Hindlimb muscle (tissue), 1 donor: ENCODE measurements at places on chromosomes 4 and X.

DNA sequence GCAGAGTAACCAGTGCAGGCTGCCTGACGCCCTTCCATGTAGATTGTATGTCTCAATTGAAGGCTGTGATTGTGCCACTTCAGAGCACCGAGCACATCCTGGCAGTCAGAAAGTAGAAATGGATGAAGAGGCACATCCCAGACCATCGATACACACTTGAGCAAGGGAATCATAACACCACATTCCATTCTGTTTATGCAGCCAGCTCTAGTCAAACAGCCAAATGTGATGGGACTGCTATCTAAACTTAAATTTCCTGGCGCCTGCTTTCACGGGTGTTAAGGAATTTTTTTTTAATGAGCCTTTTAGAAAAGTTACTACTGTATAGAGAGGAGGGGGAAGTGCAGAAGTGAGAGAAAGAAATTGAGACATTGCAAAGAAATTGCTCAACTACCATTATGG, 84.4 kb downstream of the PPARGC1A start:
- no peak for DNase-seq

- no peak for DNase-seq
Observed at GRCh38 chrX:110204986-110205385, 112.9 kb downstream of the AMMECR1 start.

- DNase-seq, result no peak
Observed at GRCh38 chr4:38939165-38939564, 71.6 kb downstream of the FAM114A1 start.

GRCh38 chr4:117845270-117845669, 189.0 kb upstream of the NDST3 start:
- no peak for DNase-seq

DNA sequence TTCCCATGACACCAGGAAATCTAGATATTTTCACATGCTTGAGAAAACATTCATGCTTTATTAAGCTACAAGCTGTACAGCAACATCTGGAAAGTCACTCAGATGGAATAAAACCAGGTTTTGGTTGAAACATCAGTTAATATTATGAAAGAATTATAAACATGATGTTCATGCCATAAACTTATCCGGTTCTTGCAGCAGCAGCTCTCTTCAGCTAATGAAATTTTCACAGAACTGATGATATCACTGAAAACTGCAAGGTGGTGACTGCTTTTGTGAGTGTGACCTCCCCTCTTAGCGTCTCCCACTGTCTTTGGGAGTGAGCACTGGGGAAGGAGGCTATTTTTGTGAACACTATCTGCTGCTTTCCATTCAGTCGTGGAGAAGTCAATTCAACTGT, 56.9 kb downstream of the ARHGAP10 start:
- peak; percentile 78 for DNase-seq

DNA sequence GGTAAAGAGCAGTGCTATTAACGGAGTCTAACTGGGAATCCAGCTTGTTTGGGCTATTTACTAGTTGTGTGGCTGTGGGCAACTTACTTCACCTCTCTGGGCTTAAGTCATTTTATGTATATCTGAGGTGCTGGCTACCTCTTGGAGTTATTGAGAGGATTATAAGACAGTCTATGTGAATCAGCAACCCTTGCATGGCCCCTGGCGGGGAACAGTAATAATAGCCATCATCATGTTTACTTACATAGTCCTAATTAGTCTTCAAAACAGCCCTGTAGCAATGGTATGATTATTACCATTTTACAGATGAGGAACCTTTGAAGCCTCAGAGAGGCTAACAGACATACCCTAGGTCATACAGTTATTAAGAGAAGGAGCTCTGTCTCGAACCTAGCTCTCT, 1.5 kb downstream of the HPRT1 start:
- DNase-seq, result no peak

GRCh38 chr4:173794662-173795061, 264.6 kb upstream of the HAND2 start:
- DNase-seq, result no peak

DNA sequence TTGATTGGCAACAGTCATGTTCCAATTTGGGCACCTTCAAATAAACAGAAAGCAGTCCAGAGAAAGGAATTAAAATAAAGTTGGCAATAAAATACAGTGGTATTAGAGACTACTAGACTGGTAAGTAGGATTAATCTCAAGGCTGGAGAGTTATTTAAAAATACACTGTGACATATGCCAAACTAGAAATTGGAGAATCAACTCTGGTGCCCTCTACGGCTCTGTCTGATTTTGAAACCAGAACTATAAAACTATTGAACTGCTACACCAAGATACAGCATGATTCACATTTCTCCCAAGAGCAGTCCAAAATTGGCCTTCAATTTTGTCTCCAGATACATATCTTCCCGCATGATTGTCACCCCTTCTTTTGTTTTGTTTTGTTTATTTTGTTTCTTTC, 78.7 kb upstream of the FAM47B start:
- DNase-seq, result no peak

GRCh38 chr4:121239951-121240350, 75.8 kb upstream of the TNIP3 start:
- no peak for DNase-seq

GRCh38 chr4:54315561-54316538, 86.8 kb downstream of the PDGFRA start:
- DNase-seq, result no peak

DNA sequence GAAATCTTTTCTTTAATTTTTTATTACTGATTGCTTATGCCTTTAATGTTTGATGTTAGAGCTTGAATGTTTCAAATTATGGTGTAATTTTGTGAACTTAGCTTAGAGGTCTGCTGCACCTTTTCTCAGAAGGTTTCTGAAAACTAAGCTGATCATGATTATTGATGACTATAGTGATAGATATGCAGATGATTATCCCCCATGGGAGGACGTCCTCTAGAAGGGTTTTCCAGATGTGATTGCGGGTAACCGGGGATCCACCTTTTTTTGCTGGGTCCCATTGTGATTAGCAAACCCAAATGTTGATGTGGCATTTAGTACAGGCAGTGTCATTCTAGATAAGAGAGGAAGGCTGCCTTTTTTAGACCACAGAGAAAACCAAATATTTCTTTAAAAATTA, 272.9 kb downstream of the FBXO8 start:
- no peak for DNase-seq

- no peak for DNase-seq
Observed at GRCh38 chr4:10982305-10982704, 297.7 kb upstream of the CLNK start.

GRCh38 chrX:18428006-18428405, 2.6 kb downstream of the CDKL5 start:
- no peak for DNase-seq

DNA sequence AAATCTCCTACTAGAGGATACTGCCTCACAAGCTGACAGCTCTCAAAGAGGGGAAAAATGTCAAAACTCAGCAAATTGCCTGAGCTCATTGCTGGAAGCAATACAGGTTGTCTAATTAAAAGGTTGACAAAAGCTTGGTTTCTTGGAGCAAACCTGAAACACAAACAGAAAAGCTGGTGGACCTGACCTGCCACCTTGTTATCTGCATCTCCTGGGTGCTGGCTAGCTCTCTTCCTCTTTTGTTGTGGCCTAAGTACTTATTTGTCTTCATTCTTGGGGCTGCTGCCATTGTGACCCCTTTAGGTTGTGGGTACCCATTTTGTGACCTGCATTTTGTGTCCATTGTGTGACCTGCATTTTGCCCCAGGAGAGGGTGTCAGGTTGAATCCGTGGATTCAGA, 184.5 kb downstream of the KIT start:
- no peak for DNase-seq

DNA sequence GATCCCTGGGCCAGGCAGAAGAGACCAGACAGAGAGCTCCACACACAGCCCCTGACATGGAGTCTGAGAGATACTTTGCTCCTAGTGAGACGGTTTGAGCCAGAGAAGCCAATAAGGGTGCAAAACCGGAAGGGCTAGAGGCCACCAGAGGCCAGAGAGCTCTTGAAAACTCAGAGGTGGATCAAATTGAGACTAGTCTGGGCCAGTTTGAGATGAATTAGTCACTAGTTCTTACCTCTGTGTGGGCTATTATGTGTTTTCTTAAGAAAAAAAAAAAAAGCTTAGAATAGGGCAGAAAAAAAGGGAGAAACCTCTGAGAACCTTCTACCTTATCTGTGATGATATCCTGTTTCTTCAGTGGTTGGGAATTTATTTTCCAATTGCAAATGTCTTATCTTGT, 110.4 kb upstream of the EDNRA start:
- no peak for DNase-seq

- no peak for DNase-seq
Observed at GRCh38 chr4:8398347-8398746, 42.2 kb downstream of the ACOX3 start.
